ENCODE measurements at places on chromosomes 3 and 15.
A peak's percentile ranks its signal among the peaks of the same experiment; 100 is the strongest.

DNA sequence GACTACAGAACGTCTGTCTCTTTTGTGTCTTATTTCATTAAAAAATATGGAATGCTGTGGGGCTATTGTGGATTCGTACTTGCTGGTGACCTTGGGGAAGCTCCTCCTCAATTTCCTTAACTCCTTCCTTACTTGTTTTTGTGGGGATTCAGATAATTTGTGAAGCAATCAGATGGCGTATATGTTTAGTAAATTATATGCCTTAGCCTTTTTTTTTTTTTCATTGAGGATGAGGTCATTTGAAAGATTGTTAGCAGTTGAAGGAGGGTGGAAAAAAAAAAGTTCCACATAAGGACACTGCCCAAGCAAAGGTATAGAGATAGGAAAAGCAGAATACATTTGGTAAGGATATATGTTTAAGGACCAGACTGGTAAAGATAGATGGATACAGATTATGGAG lies 3.3 kb downstream of the RNF13 start:
- no peak for DNase-seq

DNA sequence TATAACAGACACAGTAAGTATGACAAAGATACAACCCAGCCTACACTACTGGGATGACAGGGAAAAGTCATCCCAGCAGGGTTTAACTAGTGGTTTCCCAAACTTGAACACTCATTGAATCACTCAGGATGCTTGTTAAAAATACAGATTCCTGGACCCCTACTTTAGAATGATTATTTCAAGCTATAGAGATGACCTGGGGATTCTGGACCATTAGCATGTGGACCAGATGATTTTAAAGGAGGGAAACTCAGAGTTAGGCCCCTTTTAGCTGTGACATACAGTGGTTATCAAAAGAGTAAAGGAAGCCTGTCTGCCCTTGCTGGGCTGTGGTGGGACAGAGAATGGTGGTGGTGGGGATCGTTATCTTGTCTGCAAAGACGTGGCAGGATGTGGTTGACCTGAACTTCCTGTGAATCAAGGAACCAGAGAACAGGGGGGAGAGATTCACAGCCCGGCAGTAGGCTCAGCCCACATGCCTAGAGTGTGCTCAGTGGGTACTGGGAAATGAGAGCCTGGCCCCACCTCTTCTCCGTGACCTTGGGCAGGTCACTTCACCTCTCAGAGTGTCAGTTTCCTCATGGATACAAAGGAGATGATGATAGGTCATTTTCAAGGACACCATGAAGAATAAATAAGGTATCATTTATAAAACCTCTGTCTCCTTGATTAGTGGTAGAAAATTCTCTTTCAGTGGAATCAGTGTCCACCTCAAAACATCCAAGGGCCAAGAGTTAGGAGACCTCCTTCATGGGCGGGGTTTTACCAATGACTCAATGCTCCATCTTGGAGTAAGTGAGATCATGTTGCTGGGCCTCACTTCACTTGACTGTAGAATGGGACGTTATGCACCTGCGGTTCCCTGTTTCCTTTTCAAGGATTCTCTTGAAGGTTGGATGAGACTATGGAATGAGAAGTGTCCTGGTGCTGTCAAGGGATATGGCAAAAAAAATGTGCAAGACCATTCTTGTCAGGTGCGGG lies 306.5 kb downstream of the RPLP1 start:
- peak; percentile 68 for DNase-seq

GRCh38 chr3:191263365-191263764 lies 64.3 kb downstream of the OSTN start:
- DNase-seq, result no peak

- DNase-seq, result no peak
Observed at GRCh38 chr3:25957026-25957425, 167.1 kb downstream of the OXSM start.

- DNase-seq, result no peak
Observed at GRCh38 chr3:117101697-117102096, 392.1 kb downstream of the TUSC7 start.

DNA sequence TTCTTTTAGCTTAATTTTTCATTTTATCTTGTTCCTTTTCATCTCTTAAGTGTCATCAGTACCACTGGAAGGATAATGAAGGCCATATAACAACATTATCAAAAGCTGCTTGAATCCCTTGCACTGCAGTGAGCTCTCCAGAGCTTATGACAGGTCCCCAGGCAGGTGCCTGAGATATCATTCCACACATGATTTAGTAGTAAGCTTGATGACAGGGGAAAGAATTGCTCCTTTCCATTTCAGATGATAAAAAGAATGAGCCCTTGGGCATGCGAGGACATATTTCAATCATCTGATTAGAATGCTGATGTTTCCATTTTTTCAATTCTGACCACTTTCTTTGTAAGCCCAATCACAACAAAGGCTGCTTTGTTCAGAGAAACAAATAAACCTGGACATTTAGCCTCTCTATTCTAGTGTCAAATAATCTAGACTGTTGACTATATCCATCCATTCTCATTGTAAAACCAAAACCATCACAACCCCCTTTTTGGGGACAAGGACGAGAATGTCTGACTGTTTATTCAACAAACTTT lies 567.8 kb downstream of the IGSF11 start:
- no peak for DNase-seq

- DNase-seq, result peak; percentile 66
Observed at GRCh38 chr15:80778964-80779657, at the start of gene CEMIP. Gene CEMIP (plus strand): TSS chr15:80779370. CDS start chr15:80873880, 94,510 bp downstream.

- no peak for DNase-seq
Observed at GRCh38 chr3:71858503-71859122, 73.7 kb upstream of the PROK2 start.

GRCh38 chr3:187136337-187136736 lies 3.0 kb downstream of the RPL39L start:
- DNase-seq, result no peak

- no peak for DNase-seq
Observed at GRCh38 chr3:7847021-7847420, 654.6 kb upstream of the LMCD1 start.

DNA sequence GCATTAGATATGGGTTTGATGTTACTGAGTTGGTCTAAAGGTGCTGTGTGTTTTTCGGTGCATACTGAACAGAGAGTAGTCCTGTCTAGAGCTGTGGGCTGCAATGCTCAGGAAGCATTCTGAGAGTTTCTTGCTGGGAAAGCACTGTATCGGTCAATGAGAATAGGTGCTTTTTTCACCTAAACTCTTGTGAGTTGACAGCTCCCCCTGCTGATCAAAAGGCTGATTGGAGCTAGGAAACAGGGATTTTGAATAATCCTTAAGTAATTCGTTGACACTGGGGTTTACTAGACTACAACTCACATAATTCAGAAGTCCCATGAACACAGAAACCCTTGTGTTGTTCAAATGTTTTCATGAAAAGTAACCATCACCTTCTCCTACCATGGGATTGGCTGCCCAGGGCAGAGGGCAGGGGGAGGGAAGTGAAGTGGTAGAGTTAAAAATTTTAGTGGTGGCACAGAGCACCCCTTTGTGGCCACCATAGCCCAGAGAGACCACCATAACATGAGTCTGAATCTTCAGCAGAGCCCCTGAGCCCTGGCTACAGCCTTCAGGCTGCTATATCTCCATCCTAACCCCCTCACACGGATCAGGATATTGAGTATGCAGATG lies 13.0 kb upstream of the MANF start:
- peak; percentile 69 for DNase-seq

- DNase-seq, result no peak
Observed at GRCh38 chr15:71756599-71757352, 53.6 kb upstream of the NR2E3 start.

GRCh38 chr3:149402481-149402880 lies 25.0 kb upstream of the TM4SF1 start:
- DNase-seq, result no peak

GRCh38 chr3:32551087-32551486 lies 19.6 kb downstream of the DYNC1LI1 start:
- DNase-seq, result no peak

GRCh38 chr3:52498137-52499054 lies 3.3 kb downstream of the STAB1 start:
- DNase-seq, result peak; percentile 83

DNA sequence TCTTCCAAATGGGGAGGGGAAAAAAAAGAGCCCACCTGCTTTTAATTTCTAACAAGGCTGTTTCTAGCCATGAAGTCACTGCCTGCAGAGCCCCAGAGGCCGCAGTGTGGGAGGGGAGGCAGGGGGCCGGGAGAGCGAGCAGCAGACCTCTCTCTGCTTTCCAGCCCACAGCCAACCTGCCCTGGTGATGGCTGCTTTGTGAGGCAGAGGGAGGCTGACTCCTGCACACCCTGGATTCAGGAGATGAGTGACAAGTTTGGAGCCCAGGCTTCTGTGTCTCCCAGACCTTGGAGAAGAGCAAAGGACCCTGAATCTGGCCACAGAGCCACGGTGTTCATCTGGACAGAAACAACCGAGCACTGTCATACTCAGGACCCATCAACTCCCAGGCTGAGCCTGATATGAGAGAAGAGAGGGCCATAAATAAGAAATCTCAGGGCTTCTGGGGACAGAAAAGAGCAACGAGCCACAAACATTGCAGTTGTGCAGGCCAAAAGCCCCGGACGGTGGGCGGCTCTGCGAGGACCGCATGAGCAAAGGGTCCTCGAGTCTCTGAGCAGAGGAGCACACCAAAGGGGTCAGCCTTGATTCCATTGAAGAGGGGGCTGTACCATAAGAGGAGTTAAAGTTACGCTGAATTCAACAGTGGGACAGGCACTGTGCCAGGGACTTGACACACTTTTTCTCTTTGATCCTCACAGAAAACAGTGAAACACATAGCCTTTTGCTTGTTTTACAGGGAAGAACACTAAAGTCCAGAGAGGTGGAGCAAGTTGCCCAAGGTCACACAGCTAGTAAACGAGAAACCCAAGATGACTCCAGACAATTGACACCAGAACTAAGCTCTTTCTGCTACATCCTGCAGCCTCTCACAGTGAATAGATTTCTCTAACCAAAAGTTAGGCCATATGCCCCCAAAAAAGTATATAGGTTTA lies 97.2 kb downstream of the SEMA5B start:
- DNase-seq, result no peak

Data from Ammon's horn (tissue), 1 donor.